ENCODE measurements at places on chromosomes 12 and 14.

DNA sequence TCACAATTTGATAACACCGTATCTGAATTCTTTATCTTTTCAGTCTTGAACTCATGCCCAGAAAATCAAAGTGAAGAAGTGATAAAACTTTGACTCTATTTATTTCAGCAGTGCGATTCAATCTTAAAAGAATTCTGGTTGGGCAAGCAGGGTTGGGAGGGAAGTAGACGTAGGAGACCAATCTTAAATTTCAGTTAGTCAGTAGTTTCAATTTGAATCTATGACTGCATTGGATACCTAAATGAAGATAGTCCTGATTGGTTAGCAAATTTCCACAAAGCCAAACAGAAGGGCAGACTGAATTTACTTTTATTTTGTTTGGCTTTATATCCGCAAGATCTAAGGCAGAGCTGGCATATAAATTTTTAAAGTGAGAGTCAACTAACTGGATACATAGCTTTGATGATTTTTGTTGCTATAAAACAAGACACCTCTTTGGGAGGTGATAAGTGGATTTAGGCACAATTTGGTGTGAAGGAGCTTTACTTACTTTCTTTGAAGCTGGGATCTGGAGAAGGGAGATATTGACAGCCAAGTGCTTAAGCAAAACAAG lies 2.6 kb downstream of the ACSS3 start:
- no peak for DNase-seq

DNA sequence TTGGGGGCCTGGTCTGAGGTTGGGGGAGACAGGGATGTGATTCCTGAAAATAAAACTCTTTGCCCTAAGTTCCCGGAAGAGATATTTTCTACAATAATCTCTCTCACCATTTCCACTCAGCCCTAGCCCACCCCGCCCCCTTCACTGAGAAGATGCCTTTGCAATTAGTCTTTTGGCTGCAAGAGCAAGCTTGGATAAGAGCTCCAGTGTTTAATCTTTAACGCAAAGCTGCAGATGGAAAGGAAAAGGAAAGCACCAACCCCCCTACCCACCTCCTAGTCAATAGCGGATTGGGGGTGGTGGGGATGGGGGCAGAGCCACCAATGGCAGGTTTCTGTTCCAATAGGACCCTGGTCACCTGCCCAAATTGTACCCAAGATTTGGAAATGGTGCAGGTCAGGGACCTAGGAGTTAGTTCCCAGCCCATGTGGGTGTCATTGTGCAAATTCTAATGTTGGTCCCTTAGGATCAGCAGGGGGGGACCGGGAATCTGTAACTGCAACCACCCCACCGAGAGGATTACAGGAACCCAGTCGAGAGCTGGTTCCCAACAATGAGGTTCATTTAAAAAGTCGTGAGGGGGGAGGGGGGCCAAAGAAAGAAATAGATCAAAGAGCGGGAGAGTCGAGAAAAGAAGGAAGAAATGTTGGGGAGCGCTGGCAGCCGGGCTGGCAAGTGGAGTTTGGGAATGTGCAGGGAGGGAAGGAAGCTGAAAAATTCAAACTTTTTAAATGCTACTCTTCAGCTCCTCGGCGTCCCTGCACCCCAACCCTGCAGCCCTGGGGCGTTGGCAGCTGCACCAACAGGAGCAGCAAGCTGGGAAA lies 1.6 kb downstream of the ZFP36L1 start:
- DNase-seq: no peak

- DNase-seq: no peak
These were observed 186.4 kb downstream of the TMEM132D start for GRCh38 chr12:129717438-129717837.

- DNase-seq: no peak
These were observed 23.1 kb downstream of the SLC7A7 start for GRCh38 chr14:22792158-22792557.

DNA sequence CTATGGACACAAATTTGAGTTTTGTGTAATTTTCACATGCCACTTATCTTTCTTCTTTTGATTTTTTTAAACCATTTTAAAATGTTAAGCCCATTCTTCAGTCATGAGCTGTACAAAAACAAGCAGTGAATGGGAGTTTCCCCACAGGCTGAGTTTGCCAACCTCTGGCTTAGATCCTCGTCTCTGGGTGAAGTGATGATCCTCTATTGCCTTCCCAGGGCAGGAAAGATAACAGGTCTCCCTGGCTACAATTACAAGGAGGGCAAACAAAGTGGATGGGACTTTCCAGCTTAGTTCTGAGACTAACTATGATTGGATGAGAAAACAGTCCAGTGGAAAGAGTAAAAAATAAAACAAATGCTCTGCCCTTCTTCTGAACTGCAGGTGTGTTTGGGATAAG lies 203.7 kb downstream of the SPTSSA start:
- no peak for DNase-seq

DNA sequence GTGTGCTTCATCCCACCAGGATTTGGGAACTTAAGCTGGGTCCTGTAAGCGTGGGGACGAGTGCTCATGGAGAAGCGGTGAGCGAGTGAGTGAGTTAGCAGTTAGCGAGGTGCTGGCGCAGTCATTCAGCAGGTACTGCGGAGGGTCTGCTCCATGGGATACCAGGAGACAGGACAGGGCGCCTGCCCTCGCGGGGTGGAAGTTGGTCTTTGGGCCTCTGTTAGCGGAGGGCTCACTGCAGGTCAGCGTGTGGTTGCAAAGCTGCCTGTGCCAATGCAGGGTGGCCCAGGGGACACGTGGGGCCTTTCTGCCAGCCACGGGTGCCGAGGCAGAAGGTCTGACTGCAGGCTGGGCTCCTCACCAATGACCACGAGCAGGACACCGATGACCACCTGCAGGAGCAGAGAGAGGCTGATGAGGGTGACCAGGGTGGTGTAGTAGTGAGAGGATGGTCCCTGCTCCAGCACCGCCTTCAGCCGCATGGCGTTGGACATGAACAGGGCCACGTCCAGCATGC lies 97.6 kb downstream of the NINJ2 start:
- no peak for DNase-seq

- no peak for DNase-seq
These were observed 98.0 kb upstream of the E2F7 start for GRCh38 chr12:77163074-77164038.

- no peak for DNase-seq
These were observed at the start of gene TMEM121 for GRCh38 chr14:105525861-105526775. Gene TMEM121 (plus strand): TSS chr14:105526583. CDS start chr14:105528835, 2,252 bp downstream.

DNA sequence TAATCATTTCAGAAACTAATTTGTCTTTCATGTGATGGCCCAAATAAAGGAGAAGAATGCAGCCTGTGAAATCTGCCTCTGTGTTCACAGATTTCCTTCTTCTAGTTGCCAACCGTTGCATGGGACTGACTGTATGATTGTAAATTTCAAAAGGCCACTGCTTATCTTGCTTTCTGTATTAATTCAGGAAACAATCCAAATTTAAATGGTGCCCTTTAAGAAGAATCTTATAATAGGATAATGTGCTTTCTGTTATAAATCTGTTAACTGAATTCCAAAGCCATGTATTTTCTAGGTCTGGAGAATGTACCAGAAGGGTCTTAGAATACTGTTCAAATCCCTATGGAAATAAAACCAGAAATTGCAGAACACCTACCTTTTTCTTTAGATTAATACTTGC lies 58.6 kb upstream of the ATP2A2 start:
- DNase-seq: no peak

DNA sequence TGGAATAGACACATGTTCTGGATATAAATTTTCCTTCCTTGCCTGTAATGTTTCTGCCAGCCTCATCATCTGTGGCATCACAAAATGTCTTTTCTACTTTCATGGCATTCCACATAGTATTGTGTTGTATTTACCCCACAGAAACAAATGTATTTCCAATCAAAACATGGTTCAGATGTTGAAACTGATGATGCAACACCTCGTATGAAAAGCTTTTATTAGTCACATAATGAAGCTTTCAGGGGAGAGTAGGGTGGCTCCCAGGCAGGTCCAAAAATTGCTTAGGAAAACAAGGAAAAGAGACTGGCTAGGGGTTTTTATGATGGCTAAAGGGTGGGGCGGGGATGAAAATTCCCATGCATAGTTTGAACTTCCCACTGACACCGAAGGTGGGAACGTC lies 29.1 kb upstream of the ZNF641 start:
- no peak for DNase-seq

DNA sequence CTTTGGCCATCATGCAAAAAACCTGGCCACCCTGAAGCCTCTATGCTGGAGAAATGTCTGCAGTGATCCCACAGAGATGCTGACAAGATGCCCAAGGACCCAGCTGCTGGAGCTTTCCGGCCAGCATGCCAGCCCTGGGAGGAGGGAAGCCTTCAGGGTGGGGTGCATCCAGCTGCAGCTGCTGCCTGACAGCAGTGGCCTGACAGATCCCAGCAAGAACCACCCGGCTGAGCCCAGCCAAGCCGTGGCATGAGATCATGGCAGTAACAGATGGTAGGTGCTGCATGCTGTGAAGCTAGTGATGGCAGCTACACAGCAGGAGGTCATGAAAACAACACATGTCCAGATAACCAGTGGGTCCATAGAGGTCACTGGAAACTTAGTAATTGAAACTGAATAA lies 13.8 kb downstream of the CLBA1 start:
- DNase-seq: no peak

- no peak for DNase-seq
These were observed 21.0 kb downstream of the HECTD4 start for GRCh38 chr12:112361271-112361670.

GRCh38 chr14:62956413-62956812 lies 88.8 kb downstream of the KCNH5 start:
- no peak for DNase-seq

DNA sequence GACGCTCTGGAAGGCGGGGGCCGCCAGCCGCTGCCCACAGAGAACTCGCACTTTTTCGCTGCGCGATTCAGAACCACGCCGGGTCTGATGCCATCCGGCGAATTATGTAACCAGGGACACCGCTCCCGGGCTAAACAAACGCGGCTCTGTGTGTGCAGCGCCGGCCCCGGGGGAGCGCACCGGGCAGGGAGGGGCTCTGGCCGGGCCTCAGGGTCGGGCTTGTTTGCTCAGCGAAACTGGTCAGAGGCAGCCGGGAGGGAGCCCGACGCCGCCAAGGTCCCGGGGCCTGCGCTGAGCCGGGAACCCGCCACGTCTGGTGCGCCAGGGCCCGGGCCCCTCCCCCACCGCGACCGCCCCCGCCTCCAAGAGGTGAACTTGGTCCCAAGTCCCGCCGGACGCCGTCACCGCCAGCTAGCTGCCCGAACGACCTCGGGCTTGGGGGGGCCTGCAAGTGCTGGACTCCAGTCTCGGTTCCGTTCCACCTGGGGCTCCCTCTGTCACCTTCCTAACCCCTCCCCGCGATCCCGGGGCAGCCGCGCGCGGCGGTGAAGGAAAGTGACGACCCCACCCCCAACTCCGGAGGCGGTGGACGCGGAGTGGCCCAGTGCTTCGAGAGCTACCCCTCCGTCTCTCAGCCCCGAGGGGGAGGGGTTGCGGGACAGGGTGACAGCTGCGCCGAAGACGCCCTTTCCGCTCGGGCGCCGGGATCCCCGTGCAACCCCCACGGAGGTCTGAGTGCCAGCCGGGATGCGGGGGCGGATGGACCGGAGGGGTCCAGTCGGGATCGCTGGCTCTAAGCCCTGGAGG lies 848 bp downstream of the CTDSP2 start:
- no peak for DNase-seq

DNA sequence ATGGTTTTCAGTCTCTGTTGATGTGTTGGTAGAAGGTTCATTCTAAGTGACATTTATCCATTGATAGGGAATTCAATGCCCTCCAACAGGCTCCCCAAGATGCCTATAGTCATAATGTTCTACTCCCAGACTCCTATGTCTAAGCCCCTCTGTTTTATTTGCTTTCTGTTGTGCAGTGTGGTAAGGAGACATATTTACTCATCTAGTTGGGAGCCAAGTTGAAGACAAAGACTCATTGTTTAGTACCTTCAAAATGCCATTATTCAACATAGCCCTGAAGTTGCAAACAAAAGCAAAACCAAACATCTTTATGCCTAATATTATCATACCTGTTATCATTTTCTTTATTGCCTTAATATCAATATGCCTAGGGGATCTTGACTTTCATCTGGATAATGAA lies 302.1 kb downstream of the RMST start:
- no peak for DNase-seq

DNA sequence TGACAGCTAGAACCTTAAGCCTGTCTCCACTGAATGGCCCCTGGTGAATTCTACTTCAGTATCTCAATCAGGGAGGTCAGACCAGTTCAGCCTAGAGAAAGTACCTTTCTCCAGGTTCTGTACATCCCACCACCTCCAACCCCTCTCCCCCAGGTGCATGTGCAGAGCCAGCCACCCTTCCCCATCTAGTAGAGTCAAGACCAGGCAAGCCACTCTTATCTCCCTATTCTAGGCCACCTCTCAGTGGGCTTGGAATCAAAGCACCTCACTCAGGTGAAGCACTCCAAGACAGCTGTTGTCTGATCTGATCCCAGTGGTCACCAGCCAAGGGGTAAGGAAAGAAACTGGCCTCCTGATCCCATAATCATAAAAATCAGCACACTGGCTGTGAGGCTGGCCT lies 340.9 kb downstream of the BCL11B start:
- no peak for DNase-seq

- DNase-seq: no peak
These were observed 50.9 kb upstream of the E2F7 start for GRCh38 chr12:77116277-77116676.

GRCh38 chr12:66237505-66238175 lies 48.6 kb downstream of the IRAK3 start:
- DNase-seq: no peak
